LNCaP clone FGC (cell line): ENCODE measurements at places on chromosomes 6 and 20.

- DNase-seq = no peak
These were observed 116.0 kb upstream of the SUPT3H start for GRCh38 chr6:45493761-45494160.

DNA sequence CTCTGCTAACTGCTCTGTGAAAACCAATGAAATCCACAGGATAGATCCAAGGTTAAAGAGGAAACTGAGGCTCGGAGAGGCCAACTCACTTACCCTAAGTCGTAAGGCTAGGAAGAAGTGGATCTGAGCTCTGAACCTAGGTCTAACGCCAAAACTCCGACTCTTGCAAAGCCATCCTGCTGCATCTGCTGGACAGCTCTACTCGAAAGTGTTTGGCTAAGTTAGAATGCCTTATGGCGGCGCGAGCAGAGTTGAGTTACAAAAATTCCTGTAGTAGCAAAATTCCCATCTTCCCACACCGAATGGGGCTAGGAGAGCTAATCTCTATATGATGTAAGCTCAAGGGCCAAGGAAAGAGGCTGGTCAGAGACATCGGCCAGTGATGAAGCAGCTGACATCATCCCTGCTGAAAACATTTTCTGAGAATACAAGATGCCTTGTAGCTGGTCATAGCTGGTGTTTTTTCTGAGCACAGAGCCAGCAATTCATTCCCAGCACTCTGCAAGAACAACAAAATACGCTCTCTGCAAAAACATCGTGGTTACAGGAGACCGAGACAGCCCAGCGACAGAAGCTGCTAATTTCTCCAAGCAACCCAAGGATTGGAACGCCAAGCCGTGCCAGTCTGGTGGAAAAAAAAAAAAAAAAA, 1.8 kb downstream of the SPATA2 start:
- no peak for DNase-seq

GRCh38 chr6:7728855-7729590, 3.1 kb downstream of the BMP6 start:
- no peak for DNase-seq

- no peak for DNase-seq
These were observed 564.3 kb downstream of the LMBRD1 start for GRCh38 chr6:69232496-69232895.

- no peak for DNase-seq
These were observed 3.4 kb upstream of the RPS6KA2 start for GRCh38 chr6:166630462-166630861.

GRCh38 chr6:136609873-136610706, 59.9 kb upstream of the MAP7 start:
- DNase-seq = peak; percentile 70

GRCh38 chr6:1396952-1397868, 7.8 kb downstream of the FOXF2 start:
- DNase-seq = peak; percentile 19

GRCh38 chr6:39602601-39603519, 122.3 kb downstream of the KIF6 start:
- peak; percentile 38 for DNase-seq

DNA sequence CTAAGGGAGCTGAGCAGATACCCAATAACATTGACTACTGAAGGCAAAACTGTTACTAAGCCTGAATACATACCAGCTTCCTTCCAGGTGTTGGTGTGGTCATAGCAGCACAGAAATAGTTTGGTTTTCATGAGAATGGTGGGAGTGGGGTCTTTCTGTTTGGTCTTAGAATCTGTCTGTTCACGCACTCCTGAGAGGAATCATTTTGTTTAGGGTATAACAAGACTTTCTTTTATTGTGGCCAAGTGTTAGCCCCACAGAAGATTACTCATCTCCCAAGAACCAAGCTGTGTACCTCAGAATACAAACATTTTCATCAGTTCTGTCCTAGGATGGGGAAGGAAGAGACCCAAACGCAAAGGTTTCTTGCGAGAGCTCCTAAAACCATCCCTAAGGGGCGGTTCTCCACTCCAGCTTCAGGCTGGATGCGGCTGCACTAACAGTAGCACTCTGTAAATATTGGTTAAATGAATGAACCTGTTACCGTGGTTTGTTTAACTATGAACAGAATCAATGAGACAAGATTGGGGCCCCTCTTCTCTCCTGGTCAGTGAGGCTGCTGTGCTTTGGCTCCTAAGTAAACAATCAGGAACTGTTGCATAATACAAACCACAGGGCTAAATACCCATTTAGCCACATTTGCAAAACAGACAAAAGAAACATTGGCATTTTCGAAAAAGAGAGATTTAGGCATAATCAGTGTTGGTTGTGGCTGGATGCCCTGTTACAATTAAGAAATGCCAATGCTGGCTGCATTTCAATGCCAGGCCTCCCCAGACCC, 44.9 kb downstream of the SNAP25 start:
- no peak for DNase-seq

DNA sequence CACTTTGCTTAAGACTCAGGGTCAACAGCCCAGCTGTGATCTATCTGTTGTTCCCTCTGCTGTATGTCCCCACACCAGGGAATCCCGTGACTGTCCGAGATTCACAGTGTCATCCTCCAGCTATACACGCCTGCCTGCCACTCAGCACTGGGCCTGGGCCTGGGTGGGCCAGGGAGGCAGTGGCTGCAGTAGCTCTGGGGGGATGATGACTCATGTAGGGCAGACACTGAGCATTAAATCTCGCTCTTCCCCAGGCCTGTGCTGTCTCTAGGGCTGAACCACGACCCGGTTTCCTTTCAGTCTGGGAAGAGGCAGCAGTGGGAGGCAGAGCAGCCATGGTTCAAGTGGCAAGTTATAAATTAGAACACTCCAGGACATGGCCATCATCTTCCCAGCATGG, 173.9 kb downstream of the LRFN2 start:
- no peak for DNase-seq

DNA sequence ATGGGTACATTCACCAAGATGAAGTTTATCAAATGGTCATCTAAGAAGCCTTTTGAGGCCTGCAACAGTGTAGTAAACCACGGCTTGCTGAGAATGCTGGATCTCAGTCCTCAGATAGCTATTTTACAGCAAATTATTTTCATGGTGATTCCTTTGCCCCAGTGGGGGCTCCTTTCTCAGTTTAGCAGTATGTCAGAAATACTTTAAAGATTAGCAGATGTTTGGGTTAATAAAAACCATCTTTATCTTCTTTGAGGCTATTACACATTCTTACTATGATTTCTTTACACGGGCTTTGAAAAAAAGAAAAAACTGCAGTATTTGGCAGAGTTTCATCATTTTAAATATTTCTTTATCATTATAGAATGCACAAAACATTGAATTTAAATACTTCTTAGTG, 10.7 kb downstream of the MYLIP start:
- no peak for DNase-seq

- DNase-seq = no peak
These were observed 97.4 kb upstream of the DST start for GRCh38 chr6:56739836-56740815.

DNA sequence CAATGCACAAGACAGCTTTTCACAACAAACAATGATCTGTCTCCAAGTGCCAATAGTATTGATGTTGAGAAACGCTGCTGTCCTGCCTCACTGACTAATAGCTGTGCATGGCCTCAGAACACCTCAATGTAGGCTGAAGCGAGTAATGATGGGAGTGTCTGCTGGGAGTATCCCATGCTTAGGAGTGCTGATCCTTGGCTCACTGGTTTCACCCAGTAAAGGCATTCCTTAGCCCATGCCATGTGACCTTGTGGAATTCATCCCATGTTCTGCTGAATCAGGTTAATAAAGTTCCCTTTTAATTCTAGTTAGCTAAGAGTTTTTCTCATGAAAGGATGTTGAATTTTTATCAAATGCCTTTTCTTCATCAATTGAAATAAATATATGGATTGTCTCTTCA, 3.8 kb upstream of the WFDC12 start:
- no peak for DNase-seq

DNA sequence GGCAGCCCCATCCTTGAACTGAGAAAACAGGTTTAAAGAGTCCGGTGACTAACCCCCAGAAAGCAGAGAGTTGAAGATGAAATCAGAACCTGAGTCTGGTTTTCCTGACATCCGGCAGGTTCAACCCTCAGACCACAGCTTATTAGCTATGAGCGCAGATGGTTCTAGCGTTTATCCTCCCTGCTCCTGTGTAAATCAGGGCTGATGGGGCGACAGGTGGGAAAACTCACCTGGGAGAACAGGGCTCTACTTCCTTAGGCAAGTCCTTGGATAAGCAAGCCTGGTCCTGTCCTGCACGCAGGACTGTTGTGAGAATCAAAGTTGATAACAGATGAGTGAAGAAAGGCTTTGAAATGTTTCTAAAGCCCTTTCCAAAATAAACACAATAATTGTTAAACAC, 31.4 kb downstream of the GHRH start:
- DNase-seq = no peak

DNA sequence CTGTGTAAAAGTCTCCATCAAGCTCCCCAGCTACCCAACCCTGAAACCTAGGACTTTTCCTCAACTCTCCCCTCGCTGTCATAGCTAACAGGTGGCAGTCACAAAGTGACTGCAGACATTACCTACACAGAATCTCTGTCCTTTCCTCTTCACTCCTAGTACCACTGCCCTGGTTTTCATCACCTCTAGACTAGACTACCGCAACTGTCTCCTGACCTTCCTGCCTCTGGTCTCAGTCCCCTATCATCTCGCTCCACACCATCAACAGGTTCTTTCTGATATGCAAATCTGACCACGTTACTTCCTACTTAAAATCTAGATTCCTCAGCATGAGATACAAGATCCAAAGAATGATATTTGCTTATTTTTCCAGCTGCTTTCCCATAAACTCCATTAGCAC, 93.8 kb downstream of the SMLR1 start:
- no peak for DNase-seq

DNA sequence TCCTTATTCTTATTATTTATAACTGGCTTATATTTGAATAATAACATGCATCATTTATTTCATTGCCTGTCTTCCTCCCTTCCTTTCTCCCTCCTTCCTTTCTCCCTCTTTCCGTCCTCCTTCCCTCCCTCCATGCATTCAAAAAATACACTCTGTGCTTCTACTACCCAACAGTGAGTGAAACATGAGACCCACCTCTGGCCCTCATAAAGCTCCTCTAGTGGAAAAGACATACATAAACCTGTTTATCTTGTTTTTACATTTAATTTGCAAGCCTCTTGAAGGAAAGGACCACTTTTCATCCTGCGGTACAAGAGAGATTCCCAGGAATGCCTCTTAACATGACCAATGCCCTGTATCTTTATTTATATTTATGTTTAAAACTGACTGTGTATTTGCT, 21.8 kb upstream of the ISM1 start:
- no peak for DNase-seq

DNA sequence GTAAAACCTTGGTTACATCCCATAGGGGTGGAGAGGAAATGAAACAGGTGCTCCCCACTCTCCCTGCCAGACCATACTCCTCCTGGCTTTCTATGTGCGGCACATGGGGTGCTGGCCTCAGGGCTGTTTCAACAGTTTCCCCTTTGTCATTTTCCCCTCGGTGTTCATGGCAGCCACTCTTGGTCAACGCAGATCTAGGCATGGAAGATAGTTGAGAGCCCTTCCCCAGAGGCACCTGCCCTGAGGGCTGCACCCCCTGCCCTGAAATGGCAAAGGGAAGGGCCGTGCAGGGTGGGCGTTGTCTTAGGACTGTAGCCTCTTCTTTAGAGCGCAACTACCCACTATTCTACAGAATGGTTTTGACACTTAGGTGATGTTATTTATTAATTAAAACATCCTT, 4.4 kb downstream of the CST1 start:
- no peak for DNase-seq

DNA sequence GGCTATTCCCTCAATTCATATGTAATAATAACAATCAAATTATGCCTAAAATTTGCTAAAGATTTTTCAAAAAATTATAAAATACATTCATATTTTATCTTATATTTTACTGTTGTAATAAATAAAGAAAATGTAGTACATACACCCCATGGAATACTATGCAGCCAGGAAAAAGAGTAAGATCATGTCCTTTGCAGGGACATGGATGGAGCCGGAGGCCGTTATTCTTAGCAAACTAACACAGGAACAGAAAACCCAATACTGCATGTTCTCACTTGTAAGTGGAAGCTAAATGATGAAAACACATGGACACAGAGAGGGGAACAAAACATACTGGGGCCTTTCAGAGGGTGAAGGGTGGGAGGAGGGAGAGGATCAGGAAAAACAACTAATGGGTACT, 584.2 kb upstream of the MMS22L start:
- no peak for DNase-seq

- no peak for DNase-seq
These were observed 119.0 kb downstream of the EYA4 start for GRCh38 chr6:133360194-133360593.

- no peak for DNase-seq
These were observed 205.9 kb downstream of the CLVS2 start for GRCh38 chr6:123201869-123202372.

DNA sequence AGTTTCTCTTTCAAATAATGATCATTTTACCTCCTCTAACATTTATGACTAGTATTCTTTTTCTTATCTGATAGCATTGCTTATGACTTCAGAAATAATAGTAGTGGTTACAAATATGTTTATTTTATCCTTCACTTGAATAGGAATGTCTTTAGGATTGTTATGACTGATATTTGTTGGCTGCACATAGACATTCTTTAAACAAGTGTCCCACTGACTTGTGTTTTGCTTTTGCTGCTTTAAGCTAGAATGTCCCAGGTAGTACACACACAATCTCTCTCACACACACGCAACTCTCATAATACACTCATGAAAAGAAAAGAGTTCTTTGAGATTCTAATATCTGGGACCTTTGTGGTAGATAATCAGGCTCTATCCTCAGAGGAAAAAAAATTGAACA, 21.6 kb downstream of the KIAA1586 start:
- DNase-seq = no peak

DNA sequence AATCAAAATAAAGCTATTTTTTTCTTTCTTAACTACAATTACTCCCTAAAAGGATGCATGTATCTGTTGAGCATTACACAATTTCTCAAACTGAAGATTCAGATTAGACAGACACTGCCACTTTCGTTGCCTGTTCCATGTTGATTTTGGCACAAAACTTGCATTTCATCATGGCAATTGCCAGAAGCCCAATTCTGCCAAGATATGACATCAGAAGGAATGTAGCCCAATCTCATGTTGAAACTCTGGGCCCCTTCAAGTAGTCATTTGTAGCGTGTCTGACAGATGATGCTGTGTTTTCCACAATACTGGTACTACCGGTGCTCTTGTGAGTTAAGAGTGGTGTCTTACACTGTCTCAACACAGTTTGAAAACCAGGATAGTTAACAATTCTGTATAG, 705.4 kb downstream of the PTPRT start:
- peak; percentile 49 for DNase-seq

GRCh38 chr20:63807654-63808053, 23.4 kb downstream of the ZBTB46 start:
- no peak for DNase-seq
